Retina (tissue), 1 donor: ENCODE measurements at places on chromosomes 16 and 17.

DNA sequence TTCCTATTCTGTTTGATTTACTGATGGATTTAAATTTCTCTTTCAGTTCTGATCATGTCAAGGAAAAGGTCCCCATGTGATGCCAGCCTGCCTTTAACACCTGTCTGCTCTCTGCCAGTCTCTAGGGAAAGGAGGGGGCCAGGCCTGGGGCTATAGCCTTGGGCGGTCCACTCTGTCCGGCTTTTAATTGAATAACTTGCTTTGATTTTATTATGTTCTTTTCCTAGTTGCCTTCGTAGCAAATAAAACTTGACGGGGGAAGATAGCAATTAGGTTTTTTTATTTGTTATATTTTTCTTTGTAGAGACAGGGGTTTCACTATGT lies 47.6 kb downstream of the ABAT start:
- no peak for DNase-seq

DNA sequence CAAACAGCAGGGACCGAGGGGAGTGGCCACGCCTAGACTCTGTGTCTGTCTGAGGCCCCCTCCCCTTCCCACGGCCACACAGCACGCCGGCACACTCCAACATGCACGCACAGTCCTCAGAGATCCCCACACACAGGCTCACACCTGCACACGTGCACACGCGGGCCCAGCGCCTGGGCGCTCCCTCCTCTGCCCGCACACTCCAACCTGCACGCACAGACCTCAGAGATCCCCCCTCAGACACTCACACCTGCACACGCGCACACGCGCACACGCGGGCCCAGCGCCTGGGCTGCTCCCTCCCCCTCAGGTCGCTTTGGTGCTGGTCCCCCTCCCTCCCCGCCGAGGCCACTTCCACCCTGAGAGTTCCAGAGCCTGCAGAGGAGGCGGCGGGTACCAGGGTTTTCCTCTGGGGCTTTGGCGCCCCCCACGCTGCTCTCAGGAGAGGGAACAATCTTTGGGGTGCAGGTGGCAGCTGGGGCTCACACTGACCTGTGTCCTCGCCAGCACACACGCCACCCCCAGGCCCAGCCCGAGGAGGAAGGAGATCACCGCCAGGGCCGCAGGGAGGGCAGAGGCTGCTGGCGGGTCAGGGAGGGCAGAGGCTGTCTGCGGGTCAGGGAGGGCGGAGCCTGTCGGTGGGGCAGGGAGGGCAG lies 1.6 kb downstream of the CD7 start:
- no peak for DNase-seq

DNA sequence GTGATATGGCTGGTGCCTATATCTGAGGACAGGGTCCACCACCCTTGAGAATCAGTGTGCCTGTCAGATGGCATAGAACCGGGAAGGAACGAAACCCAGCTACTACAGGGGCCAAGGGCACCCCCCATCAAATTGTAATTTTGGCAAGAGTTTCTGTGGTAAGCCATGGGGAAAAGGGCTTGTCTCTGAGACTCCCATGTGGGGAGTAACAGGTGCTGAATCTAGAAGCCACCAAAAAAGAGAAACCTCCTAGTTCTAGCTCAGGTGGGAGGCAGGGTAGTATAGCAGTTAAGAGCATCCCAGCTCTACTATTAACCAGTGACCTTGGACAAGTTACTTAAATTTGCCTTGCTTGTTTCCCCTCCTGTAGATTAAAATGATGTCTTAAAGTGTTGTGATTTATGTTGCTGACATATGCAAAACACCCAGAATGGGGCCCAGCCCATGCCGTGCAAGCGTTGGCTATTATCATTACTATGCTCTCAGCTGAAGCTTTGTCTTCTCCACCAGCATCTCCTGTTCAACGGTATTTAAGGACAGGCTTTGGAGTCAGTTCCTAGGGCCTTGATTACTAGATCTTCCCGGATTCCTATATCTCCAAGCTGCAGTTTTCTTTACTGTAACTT lies 210.7 kb upstream of the NLRP1 start:
- no peak for DNase-seq

DNA sequence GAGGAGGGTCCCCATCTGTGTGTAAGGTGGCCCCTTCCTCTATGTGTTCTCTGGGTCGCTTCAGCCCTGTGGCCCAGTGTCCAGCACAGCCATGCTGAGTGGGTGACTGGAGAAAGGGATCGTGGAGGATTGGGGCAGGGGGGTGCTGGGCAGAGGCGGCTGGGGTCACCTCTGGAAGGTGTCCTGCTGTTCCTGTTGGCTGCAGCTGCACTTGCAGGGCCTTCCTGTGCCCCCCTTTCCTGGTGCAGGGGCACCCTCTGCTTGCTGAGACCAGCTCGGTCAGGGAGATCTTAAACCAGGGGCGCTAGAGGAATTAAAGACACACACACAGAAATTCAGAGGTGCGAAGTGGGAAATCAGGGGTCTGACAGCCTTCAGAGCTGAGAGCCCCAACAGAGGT lies 11.1 kb downstream of the IL32 start:
- no peak for DNase-seq

DNA sequence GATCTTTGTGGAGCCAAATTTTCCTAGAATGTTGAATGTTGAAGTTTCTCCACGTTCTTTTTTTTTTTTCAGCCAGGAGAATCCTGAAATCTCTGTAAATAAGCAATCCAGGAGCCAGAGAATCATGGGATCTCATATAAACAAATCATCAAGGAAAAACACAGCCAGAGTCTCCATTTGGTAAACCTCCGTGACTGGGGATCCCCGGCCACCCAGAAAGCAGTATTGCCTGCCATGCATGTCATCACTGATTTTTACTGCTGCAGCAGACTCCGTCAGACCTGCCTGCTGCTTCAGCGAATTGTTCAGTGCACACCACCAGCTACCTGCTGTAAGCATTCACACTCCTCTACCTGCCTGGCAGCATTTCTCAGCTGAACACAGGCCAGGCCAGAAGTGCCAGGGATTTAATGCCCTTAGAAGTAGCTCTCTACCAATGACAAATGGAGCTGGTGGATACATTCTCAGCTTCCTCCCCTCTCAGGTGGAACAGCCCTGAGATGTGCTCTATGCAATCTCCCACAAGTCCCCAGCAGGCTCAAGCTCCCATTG lies 158.6 kb downstream of the CYLD start:
- DNase-seq = no peak

- no peak for DNase-seq
These were observed 255.5 kb upstream of the RPL38 start for GRCh38 chr17:73947966-73948355.

- peak; percentile 58 for DNase-seq
These were observed 67.4 kb upstream of the SOX9 start for GRCh38 chr17:72053449-72053848.

- peak; percentile 69 for DNase-seq
These were observed 46.5 kb upstream of the CPNE2 start for GRCh38 chr16:57045694-57046381.

DNA sequence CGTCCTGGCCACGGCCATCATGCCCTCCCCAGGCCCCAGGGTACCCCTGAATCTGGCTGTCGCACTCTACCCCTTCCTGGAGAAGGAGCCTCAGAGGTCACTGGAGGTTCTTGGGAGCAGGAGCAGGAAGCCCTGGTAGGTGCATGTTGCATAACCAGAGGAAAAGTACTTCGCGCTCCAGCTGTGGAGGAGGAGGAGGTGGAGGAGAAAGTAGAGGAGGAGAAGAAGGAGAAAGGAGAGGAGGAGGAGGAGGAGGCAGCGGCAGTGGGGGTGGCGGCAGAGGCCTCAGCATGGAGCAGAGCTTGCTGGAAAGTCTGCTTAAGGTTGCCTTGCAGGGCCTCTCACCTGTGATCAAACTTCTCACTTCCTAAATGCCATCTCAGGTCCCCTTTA lies 61.8 kb downstream of the BAIAP2 start:
- DNase-seq = no peak

DNA sequence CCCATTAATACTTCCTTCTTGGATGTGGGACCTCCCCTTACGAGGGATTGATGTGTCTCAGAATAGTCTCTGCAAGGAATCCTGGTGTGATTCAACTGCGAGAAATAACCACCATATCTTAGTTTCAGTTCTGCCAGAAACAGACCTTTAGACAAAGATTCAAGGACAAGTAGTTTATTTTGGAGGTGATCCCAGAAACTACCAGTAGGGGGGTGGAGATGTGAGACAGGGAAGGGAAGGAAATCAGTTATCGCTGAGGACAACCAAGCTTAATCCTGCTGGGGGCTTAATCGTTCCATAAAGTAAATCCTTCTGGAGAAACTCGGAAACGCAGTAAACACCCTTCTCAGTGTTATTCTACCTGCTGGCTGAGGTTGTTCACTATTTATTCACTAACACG lies 5.0 kb upstream of the SDR42E1 start:
- DNase-seq = no peak

DNA sequence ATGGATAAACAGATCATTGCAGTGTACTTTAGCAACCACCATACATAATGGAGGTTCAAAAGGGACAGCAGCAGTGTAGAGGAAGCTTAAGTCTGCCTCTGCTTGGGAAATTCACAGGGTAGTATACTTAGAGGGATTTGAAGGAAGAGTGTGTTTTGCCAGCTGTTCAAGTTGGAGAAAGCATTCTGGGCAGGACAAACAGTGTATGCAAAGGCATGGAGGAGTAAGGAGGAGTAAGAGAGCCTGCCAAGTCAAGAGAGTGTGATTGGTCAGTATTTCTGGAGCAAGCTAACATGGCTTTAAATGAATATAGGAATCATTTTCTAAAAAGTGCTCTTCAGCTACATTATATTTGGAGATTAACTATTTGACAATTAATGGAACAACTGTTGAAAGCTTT lies 22.9 kb upstream of the PHAF1 start:
- no peak for DNase-seq

DNA sequence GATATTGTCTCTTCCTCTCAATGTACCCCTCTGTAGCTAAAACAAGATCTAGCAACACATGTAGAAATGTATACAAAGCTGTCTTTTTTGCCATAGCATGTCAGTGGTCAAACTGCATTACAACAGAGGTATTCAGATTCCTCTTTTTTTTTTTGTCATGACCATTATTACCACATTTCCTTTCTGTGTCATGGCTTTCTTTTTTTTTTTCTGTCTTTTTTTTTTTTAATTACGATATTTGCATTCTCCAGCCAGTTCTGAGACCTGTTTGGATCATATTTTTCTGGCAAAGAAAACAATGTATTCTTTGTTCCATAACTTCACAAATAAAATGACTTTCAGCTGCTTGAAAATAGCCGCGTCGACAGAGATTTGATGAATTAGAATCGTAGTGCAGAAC lies 27.4 kb upstream of the CAPNS2 start:
- no peak for DNase-seq

DNA sequence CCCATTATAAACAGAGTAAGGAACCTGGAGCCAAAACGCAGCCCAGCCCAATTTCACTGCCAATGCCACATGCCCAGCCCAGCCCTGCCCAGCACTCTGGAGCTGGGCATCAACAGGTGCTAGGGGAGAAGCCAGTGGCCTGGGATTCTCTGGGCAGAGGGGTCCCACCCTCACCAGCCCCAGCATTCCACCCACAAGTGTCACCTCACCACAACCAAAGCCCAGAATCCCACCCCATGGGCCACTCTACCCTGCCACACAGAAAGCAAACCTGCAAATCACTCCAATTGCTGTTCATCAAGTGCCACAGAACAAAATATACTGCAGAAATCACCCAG lies 102.5 kb upstream of the CDH5 start:
- DNase-seq = no peak

DNA sequence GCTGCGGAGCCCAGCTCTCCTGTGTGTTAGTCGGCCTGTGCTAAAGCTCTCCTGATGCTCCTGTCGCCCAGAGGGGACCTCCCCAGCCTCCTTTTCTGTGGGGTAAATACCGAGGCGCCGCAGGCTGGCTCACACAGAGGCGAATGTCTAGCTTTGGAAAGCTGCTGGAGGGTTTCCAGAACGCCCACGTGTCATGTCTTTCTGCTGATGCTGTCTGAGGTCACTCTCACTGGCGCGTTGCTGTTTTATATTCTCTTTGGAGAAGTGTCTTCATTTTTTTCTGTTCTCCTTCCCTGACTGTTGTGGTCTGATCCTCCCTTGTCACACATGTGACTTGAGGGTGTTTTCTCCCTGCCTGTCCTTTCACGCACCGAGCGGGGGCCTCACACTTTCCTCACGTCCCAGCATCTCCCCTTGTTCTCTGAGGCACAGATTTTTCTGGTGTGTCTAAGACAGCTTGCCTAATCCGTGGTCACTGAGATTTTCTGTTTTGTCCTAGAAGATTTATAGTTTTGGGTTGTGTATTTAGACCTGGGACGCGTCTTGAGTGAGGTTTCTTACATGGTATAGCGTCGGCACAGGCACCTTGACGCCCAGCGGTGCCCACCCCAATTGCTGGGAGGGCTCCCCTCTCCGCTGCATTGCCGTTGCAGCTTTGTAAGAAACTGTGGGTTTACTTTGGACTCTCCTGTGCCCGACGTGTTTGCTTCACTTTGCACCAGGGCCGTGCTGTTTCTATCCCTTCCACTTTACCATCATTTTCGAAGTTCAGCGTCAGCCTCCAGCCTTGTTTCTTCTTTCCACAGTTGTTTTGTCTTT lies 92.1 kb upstream of the ZNF750 start:
- DNase-seq = no peak

DNA sequence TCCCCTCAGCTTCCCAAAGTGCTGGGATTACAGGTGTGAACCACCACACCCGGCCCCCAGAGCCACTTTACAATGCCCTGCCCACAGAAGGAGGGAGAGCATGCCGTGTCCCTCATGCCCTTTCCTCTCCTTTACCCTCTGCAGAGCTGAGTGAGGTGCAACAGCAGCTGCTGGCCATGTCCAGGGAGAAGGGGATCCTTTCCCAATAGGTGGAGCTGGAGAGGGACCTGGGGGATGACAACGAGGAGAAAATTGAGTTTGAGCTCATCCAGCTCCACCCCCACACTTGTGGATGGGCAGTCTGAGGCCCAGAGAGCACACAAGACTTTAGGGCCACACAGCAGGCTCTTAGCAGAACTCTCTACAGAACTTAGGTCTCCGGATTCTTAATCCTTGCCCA lies 7.9 kb upstream of the GSDMA start:
- no peak for DNase-seq

GRCh38 chr16:51327001-51327400 lies 175.9 kb upstream of the SALL1 start:
- DNase-seq = no peak

DNA sequence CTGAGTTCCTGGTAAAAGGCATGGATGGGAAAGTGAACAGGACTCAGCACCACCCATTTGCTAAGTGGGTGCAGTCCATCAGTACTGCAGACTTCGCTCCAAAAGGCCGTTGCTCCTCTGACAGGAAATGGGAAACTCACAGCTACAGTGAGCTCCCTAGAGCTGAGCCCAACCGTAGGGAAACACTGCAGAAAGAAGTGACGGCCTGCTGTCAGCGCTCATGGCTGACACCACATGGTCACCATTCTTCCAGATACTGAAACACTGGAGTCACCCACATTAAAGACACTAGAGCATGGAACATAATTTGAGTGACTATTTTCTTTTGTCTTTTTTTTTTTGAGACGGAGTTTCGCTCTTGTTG lies 31.9 kb downstream of the UBE2O start:
- no peak for DNase-seq

GRCh38 chr17:45371414-45372324 lies 54.8 kb upstream of the MAP3K14 start:
- peak; percentile 80 for DNase-seq
